ENCODE measurements at places on chromosomes 12 and 14.

GRCh38 chr14:70999117-70999516, 91.9 kb downstream of the PCNX1 start:
- DNase-seq: no peak

DNA sequence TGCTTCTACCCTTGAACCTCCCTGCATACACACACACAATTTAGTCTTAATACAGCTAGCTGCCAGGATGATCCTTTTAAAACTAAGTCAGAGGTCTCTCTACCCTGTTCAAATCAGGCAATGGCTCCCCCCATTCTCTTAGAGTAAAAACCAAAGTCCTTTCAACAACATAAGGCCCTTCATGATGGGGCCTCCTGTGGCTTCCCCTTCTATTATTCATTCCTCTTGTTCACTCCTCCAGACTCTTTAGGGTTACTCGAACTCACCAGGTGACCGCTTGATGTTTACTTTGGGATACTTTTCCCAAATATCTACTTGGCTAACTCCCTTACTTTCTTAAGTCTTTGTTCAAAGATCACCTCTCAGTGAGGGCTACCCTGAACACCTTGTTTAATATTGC, 30.4 kb downstream of the DENND5B start:
- DNase-seq: no peak

DNA sequence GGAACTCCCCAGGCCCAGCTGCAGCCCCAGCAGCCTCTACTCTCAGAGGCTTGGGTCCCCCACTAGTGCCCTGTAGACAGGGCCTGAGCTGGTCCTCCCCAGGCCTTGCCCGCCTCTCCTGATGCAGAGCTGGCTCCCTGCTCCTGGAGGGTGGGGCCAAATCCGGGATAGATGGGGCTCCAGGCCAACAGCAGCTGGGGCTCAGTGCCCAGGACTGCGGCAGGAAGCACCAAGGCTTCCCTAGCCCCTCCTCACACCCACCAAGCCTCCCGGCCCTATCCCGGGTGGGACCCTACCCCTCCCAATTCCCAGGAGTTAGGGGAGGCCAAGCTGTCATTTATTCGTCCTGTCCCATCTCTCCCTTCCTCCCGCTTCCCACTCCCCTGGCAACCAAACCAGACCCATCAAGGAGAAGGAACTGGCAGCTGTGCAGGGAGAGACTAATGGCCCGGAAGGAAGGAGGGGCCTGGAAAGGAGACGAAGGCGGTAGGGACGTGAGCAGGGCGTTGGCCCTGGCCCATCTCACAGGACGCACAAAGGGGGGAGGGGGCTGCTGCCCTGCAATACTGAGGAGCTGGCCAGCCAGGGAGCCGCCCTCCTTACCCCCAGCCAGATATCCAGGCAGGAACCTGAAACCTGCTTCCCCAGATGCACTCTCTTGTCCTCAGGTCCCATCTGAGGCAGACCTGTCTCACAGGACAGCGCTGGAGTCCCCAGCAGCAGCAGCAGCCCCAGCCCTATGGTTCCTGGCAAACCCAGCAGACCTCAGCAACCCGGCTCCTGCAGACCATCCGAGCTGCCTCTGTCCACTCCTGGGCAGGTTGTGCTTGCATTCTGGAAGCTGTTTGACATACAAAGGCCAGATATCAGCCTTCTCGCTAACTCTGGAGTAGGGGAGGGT, 1.6 kb upstream of the PRPH start:
- DNase-seq: no peak

- no peak for DNase-seq
These were observed 427 bp downstream of the SLC6A12 start for GRCh38 chr12:213527-213932.

- DNase-seq: no peak
These were observed 1085.9 kb downstream of the BCL11B start for GRCh38 chr14:98186140-98186539.

DNA sequence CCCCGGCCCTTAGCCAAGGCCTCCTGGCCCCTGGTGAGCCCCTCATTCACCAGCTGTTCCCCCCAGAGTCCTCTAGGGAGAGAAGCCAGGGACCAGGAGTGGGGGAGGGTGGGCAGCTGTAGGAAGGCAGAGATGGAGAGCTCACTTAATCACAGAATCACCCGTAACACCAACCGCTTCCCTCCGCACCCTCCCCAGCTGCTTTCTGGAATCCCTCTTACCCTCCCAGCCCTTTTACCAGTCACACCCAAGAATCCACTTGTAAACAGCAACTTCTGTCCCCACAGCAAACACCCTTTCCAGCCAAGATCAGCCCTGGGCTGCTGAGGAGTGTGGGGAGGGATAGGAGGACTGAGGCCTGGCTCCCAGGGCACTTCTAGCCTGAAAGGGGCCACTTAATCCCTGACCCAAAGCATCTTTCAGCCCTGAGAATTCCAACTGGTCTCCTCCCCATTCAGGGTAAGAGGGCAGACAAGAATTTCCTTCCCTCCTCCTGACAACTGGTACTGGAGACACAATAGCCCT, 18.8 kb downstream of the NCKAP5L start:
- no peak for DNase-seq

- DNase-seq: no peak
These were observed 20.3 kb downstream of the PRICKLE1 start for GRCh38 chr12:42568952-42569915.
